Stimulated activated CD8-positive, alpha-beta memory T cell treated with anti-CD3 and anti-CD28 coated beads, Interleukin-4, amount 100 ng/mL, for 48 hours (primary cell): ENCODE measurements at places on chromosomes 7 and 10.

- DNase-seq, result no peak
Observed at GRCh38 chr7:68244389-68244788, 1247.8 kb downstream of the TYW1 start.

GRCh38 chr10:17737027-17737965 lies 14.7 kb upstream of the TMEM236 start:
- no peak for DNase-seq

GRCh38 chr10:29810816-29811215 lies 176.0 kb upstream of the SVIL start:
- no peak for DNase-seq

DNA sequence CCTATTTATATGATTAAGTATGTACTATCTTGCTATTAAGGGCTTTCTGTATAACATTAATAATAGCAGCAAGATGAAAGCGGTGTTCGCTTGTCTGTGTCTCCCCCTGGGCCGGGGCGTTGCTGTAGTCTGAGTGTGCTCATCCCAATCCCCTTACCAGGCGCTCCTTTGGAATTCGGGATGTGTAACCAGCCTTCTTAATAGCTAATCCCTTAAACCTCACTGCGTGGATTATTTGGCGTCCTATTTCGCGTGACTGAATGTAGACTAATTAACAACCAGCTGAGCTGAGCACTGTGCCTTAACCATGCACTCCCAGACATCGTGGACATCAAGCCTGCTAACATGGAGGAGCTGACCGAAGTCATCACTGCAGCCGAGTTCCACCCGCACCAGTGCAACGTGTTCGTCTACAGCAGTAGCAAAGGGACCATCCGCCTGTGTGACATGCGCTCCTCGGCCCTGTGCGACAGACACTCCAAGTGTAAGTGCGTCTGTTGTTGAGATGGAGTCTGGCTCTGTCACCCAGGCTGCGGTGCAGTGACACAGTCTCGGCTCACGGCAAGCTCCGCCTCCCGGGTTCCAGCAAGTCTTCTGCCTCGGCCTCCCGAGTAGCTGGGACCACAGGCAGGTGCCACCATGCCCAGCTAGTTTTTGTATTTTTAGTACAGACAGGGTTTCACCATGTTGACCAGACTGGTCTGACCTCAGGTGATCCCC lies 36.6 kb downstream of the BNIP3 start:
- DNase-seq, result no peak

DNA sequence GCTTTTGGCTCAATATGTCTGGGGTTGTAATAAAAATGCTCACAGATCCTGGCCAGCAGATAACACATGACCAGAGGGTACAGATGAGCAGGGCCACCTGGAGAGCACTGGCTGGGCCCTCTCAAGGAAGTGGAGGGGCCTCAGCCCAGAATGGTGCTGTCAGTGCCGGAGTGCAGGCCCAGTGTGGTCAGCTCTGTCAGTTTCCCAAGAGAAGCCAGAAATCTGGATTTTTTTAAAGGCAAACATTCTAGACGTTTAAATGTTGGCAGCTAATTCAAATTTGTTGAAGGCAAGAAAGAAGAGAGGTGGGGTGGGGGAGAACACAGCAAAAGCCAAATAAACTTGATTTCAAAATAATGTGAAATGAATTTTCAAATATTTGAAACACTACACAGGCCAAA lies 2.0 kb downstream of the C10orf105 start:
- no peak for DNase-seq

DNA sequence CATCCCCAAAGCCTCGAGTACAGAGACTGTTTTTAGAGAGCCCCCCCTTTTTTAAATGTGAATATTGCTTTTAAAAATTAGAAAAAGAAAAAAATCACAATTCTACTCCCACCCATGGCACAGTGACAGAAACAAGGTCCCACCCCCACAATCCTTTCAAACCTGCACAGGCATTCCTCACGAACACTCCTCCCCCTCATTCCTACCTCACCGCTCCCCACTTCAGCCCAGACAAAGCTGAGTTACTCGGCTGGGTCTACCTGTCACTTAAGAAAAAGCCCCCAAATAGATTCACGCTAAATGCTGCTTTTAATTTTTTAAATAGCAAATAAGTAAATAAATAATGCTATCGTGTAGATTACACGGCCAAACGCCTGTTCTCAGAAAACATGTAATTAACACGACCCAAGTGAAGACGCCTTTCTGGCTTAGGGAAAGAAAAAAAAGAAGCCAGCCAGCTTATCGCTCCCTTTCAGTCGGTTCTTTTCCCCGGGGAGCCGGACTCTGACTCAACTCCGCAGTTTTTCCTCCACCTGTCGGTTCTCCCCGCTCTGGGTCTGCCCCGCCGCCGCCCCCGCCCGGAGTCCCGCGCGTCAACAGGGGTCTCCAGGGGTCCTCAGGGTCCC lies 739 bp downstream of the MPP7 start:
- no peak for DNase-seq

DNA sequence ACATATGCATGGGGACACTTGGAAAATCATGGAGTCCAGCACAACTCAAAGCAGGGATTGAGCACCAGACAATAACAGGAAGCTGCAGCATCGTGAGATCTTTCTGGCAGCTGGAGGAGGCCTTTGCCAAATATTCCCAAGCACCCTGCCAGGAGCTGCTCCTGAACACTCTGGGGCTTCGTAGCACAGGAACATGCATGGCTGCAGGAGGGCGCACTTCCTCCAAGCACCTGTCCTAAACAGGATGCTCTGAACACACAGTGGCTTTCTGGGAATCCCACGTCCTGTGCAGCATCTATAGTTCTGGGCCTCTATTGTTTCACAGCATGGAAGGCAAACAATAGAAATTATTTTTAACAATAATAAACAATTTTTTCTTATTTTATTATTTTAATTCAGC lies 4.1 kb downstream of the ABLIM1 start:
- DNase-seq, result no peak

DNA sequence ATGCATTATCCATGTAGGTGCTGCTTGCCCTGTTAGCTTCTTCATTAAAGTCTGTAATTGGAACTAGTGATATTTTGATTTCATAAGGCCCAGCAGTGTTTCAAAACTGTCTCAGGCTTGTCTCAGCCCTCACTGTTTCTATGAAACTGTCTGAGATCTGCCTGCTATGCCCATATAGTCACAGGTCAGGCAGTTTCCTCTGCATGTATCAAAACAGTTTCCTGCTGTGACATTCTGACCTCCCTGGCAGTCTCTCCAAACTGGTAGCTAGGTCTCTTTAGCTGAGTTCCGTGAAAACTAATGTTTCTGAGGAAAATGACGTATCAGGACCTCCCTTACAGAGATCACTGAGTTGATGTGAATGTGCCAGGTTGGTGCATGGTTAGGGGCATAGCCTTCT lies 18.9 kb upstream of the SEMA3D start:
- DNase-seq, result no peak

DNA sequence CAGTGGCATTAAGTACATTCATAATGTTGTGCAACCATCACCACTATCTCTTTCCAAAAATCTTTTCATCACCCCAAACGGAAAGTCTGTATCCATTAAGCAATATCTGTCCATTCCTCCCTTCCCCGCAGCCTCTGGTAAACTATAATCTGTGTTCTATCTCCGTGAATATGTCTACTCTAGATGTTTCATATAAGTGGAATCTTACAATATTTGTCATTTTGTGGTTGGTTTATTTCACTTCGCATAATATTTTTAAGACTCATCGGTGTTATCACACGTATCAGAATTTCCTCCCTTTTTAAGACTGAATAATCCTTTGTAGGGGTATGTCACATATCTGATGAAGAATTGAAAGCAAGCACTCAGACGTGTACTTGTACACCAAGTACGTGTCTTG lies 86.0 kb upstream of the FGFR2 start:
- no peak for DNase-seq

- no peak for DNase-seq
Observed at GRCh38 chr10:61028861-61029361, 84.9 kb upstream of the RHOBTB1 start.

- DNase-seq, result no peak
Observed at GRCh38 chr10:22589851-22590514, 124.4 kb downstream of the PIP4K2A start.

DNA sequence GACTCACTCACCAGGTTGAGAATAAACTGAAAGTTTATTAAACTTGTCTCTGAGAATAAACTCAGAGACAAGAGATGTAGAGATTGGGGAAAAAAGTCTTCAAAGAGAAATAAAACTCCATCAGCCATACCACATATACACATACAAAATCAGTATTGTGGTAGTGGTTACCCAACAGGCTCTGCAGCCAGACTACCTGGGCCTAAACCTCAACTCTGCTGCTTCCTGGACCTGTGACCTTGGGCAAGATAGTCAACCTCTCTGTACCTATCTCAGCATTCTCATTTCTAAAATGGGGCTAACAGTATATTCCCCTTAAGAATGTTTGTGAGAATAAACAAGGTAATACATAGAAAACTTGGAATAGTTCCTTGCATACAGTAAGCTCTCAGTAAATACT lies 15.3 kb downstream of the TPK1 start:
- DNase-seq, result no peak
